ENCODE measurements at places on chromosomes 3 and 15. TPM values are rescaled to one million over a fixed set of nuclear protein-coding genes. Genes with fewer than 3 reads are reported as not detected.

- no peak overlapping the region for H3K27ac ChIP-seq
- H3K4me1 ChIP-seq = no peaks in the 10 kb centered on the region
- H3K27me3 ChIP-seq = peaks cover 9% of the 10 kb centered on the region
- H3K36me3 ChIP-seq = no peaks in the 10 kb centered on the region
Measured at GRCh38 chr3:46724424-46724823, 6.8 kb upstream of the PRSS50 start.

DNA sequence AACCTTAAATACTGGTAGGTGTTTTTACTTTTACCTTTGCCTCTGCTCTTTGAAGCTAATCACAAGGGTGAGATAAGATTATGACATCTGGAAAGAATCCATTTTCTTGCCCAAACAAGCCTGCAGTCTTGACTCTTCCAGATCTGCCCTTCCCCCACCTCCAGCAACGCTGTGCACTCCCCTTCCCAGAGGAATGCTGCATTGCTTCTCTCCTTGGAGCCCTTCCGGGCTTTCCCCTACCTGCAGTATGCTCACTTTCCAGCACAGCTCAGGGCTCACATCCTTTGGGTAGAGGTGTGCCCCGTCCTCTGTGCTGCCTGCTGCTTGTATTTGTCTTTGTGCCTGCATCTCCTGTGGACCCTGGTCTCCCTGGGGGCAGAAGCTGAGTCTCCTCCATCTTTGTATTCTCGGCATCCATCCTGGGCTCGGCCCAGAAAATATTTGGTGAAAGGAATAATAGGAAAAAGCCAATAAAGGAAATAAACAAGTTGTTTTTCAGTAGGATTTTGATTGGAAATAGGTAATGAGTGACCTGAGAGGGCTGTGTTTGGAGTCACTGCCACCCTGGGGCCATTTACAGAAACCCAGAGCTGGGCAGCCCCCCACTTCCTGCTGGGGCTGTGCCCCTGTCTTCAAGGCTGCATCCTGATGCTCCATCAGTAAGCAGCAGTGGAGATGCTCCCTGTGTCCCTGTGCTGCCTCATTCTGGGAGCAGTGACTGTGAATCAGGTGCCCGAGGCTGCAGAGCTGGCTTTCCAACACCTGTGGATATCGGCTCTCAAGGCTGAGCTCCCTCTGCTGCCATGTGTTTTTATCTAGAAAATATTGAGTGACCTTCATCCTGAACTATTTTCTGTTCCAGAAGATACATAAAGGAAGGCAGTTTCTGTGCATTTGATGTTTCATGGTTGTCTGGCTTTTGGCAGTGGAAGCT lies 117.5 kb downstream of the EEFSEC start:
- DNase-seq = no peak
- H3K4me3 ChIP-seq = no peak overlapping the region
- no peaks in the 10 kb centered on the region for H3K36me3 ChIP-seq
- H3K27ac ChIP-seq = no peak overlapping the region
- no peaks in the 10 kb centered on the region for H3K27me3 ChIP-seq

DNA sequence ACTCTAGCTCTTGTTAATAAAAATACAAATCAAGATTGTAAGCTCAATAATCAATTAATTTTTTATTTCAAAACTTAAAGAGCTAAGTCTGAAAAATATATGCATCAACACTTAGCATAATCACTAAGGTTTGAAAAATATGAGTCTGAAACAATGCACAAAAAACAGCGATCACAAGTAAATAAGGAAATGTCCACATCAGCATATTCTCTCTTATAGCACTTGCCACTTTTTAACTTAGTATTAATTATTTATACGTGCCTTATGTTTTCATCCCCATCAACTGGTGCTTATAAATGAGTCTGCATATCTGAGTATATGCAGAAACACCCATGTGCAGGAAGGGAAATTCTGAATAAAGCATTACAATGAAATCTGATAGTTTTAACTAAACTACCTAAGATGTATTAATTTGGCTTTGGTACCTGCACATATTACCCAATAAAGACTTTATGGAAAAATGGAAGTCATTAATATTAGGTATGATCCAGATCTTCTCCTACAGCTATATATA lies 28.3 kb downstream of the AQR start:
- H3K27ac ChIP-seq = no peak overlapping the region
- no peak for DNase-seq
- no peaks in the 10 kb centered on the region for H3K27me3 ChIP-seq
- no peaks in the 10 kb centered on the region for H3K4me1 ChIP-seq
- no peak overlapping the region for H3K4me3 ChIP-seq

GRCh38 chr3:177615015-177615414 lies 417.7 kb upstream of the TBL1XR1 start:
- H3K4me3 ChIP-seq = no peak overlapping the region
- no peaks in the 10 kb centered on the region for H3K36me3 ChIP-seq
- peaks cover 6% of the 10 kb centered on the region for H3K4me1 ChIP-seq
- no peak for DNase-seq
- H3K27ac ChIP-seq = no peak overlapping the region

DNA sequence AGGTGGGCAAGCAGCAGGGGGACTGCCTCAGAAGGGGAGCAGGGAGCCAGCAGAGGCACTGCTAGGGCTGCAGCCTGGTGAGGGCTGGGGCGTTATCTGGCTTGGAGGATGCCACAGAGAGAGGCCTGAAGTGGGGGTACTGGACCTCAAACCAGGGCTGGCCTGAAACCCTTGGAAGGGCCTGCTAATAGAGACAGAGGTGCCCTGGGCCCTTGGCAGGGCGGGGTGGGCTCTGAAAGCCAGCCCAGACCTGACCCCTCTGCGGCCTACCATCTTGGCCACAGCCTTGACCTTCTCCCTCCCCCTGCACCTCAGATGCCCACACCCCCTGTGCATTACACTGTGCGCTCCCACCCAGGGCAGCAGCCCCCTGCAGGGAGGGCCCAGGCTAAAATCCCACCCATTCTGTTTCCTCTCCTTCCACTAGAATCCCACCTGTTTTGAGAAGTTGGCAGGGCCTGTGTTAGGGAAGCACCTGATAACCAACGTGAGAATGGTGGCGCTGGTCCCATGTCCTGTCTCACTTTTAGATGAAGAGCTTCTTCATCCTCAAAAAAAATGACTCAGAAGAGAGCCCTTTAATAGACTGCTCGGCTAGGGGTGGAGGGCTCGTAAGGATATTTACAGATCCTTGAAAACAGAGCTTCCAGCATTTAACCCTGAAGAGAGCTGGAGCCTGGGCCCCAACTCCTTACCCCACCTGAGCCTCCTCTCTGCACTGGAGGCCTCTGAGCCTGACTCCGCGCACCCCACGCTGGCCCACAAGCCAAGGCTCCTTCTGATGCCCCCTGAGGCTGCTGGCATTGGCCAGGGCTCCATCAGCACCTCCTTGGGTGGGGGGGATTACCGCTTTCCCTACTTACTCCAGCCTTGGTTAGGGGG lies 29.8 kb downstream of the LOXL1 start:
- peaks cover 41% of the 10 kb centered on the region for H3K4me1 ChIP-seq
- H3K27ac ChIP-seq = no peak overlapping the region
- DNase-seq = no peak
- H3K36me3 ChIP-seq = no peaks in the 10 kb centered on the region
- H3K27me3 ChIP-seq = peaks cover 2% of the 10 kb centered on the region

DNA sequence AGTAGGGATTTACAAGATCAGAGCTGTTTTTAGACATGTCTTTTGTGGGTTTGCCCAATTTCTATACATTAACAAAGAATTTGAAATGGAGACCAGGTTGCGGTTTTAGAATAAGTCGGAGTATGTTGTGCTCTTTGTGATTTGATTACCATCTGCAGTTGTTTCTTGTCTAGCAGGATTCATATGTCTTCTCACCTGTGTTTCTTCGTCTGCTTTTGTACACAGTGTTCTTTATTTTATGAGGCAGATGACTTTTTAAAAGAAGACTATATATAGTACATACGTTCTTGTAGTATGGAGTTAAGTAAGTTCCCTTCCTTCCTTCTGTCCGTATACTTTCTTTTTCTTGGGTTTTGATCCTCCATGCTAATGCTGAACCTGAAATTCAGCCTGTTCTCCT lies 175.3 kb upstream of the LRRFIP2 start:
- no peak overlapping the region for H3K27ac ChIP-seq
- H3K4me1 ChIP-seq = peaks cover 5% of the 10 kb centered on the region
- no peak for DNase-seq
- peaks cover 43% of the 10 kb centered on the region for H3K36me3 ChIP-seq

- no peak overlapping the region for H3K4me3 ChIP-seq
- no peaks in the 10 kb centered on the region for H3K36me3 ChIP-seq
- no peak for DNase-seq
Measured at GRCh38 chr15:36527235-36528162, 51.9 kb upstream of the CDIN1 start.

DNA sequence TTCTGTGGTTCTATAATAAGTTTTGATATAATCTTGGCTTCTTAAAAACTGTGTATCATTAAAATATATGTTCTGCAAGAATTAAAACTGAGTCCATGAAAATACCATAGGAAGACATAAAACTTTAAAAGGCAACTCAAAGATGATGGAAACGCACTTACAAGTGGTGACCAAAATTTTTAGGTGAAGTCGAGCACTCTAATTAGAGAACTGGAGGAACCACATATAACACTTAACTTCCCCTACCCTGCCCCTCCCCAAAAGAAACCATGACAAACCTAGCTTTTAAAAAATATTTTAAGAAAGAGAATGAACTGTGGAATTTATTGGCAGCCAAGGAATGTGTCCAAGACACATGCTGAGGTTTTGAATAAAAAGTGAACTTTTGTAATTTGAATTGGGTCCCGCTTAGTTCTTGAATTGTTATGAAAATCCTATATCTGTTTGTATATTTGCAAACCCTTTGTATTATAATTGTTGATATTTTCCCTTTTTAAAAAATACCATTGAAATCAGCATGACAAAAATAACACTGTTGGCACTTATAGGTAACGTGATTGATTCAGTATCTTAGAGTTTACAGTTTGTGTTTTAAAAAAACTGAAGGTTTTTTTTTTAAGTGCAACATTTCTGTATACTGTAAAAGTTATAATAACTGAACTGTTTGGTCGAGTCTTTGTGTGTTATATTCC lies 7.7 kb downstream of the NR2F2 start:
- H3K27ac ChIP-seq = no peak overlapping the region
- no peaks in the 10 kb centered on the region for H3K4me1 ChIP-seq
- H3K4me3 ChIP-seq = no peak overlapping the region
- peaks cover 83% of the 10 kb centered on the region for H3K27me3 ChIP-seq

DNA sequence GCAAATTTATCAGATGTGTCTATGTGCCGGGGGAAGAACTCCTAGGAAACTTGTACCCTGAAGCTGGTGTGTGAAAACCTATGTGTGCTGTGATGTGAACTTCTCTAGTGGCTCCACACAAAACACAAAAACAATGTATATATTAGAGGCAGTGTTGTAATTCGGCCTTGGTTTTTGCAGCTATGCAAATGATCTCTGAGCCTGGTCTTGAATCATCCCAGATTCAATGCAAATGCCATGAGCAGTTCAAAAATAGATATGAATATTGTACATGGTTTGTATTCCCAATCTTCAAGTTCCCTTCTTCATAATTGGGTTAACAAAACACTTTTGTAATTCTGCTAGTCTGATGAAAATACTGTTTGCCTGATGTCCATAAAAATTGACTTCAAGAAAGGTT lies 152.6 kb downstream of the MFSD1 start:
- no peak overlapping the region for H3K4me3 ChIP-seq
- no peaks in the 10 kb centered on the region for H3K36me3 ChIP-seq
- H3K27me3 ChIP-seq = no peaks in the 10 kb centered on the region
- H3K27ac ChIP-seq = no peak overlapping the region

The C3orf20 gene
- total RNA-seq = 0.26 TPM

The IGDCC3 gene
- total RNA-seq = not detected

The LRRIQ4 gene
- total RNA-seq = 0.10 TPM

The SST gene
- not detected for total RNA-seq

The MB21D2 gene
- 18.0 TPM for total RNA-seq

Measured in activated T-helper 1 cell treated with anti-CD3 and anti-CD28 coated beads, Interleukin-12 subunit alpha, Interleukin-12 subunit beta, Interleukin-2, Interleukin-4 antibody, amounts not matched to agents 30 ng/mL and 10 ng/mL and 1 ng/mL, durations not matched to agents 14 hours and 24 hours and 36 hours (primary cell).